Activated CD4-positive, CD25-positive, alpha-beta regulatory T cell (primary cell): ENCODE measurements at places on chromosomes 6 and 20.

DNA sequence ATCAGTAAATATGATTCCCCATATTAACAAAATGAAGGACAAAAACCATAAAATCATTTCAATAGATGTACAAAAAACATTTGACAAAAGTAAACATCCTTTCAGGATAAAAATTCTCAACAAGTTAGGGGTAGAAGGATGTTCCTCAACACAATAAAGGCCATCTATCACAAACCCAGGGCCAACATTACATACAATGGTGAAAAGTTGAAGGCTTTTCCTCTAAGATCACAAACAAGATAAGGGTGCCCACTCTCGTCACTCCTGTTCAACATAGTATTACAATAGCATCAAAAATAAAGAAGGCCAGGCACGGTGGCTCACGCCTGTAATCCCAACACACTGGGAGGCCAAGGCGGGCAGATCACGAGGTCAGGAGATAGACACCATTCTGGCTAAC lies 22.6 kb upstream of the ASF1A start:
- DNase-seq, result no peak

GRCh38 chr6:12582421-12583110 lies 134.0 kb upstream of the PHACTR1 start:
- DNase-seq, result no peak

- no peak for DNase-seq
These were observed 2.4 kb downstream of the KIF13A start for GRCh38 chr6:17984812-17985670.

- no peak for DNase-seq
These were observed 217.1 kb upstream of the MAP3K7 start for GRCh38 chr6:90803956-90804355.

DNA sequence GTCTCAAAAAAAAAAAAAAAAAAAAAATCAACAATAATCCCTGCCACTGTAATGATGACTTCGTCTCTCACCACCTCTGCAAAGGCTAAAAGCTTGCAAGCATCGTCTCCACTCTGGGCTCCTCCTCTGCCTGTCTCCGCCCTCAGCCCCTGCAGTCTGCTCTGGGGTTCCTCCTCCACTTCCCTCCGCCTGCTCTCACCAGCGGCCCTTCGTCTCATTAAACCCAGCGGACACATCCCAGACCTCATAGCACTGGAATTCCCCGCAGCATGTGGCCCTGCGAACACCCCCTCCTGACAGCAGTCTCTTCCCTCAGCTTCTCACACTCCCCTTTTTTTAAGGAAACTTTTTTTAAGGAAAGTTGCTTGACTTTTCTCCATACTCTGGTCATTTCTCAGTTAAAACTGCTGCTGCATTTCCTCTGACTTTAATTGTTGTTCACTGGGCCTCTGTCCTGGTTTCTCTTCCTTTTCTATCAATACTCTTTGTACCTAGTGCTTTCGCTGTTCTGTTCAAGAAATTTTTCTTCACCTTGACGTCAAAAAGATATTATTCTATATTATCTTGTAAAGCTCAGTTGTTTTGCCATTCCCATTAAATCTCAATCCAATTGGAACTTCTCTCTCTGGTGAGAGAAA lies 70.9 kb upstream of the PLEKHG1 start:
- no peak for DNase-seq

- DNase-seq, result no peak
These were observed 59.4 kb upstream of the FRMD1 start for GRCh38 chr6:168138436-168138835.

DNA sequence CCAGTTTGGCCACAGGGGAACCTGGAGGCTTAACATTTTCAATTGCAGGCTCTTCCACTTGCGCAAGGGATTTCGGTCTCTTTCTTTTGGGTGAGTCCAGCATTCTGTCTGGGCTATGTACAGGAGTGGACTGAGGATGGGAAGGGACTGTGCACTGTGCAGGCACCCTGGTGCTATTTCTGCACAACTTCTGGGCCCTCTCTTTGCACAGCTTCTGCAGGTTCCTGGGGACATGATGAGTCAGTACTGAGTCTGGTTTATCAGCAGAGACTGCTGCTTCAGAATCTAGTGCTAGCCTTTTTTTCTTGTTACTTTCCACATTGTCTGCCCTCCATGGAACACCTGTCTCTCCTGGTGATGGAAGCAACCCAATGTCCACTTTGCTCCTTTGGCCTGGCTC lies 78.5 kb upstream of the ASF1A start:
- no peak for DNase-seq

- no peak for DNase-seq
These were observed 56.7 kb downstream of the CD83 start for GRCh38 chr6:14174226-14174625.

- no peak for DNase-seq
These were observed 101.4 kb upstream of the PTPN1 start for GRCh38 chr20:50408526-50409364.
